Activated CD4-positive, alpha-beta T cell treated with anti-CD3 and anti-CD28 coated beads, Interleukin-2, amount 10 ng/mL, durations not matched to agents 7 days and 5 days (primary cell): ENCODE measurements at places on chromosomes 6 and 20. TPM values are rescaled to one million over a fixed set of nuclear protein-coding genes. Genes with fewer than 3 reads are reported as not detected.

GRCh38 chr20:50238081-50238800, 47.6 kb downstream of the CEBPB start:
- DNase-seq: no peak

- no peak for DNase-seq
These were observed 15.8 kb upstream of the THBS2 start for GRCh38 chr6:169269180-169270076.

GRCh38 chr6:145277358-145278086, 457.8 kb downstream of the EPM2A start:
- DNase-seq: no peak

Gene SLC16A10
- total RNA-seq: 3.2 TPM

Gene IP6K3
- not detected for total RNA-seq

Gene PGC
- total RNA-seq: not detected

Gene ESR1
- 2.2 TPM for total RNA-seq
